H9 (cell line): ENCODE measurements at places on chromosomes 13 and 19. TPM values are rescaled to one million over a fixed set of nuclear protein-coding genes. Genes with fewer than 3 reads are reported as not detected.

- peak overlapping the region; percentile 98 for H3K4me3 ChIP-seq
- H3K27ac ChIP-seq, result no peak overlapping the region
- H3K36me3 ChIP-seq, result no peaks in the 10 kb centered on the region
- DNase-seq, result peak; percentile 38
- H3K4me1 ChIP-seq, result no peaks in the 10 kb centered on the region; the same call in 1 of the 2 replicates
- no peaks in the 10 kb centered on the region; the same call in 1 of the 2 replicates for H3K27me3 ChIP-seq
These were observed 674 bp downstream of the TRPC4 start for GRCh38 chr13:37868691-37869505.

GRCh38 chr19:947090-947706 is 21.4 kb downstream of the ARID3A start:
- H3K4me3 ChIP-seq, result no peak overlapping the region
- H3K4me1 ChIP-seq, result no peaks in the 10 kb centered on the region
- DNase-seq, result no peak
- H3K36me3 ChIP-seq, result peaks cover 22% of the 10 kb centered on the region

- no peaks in the 10 kb centered on the region for H3K4me1 ChIP-seq
- no peaks in the 10 kb centered on the region for H3K36me3 ChIP-seq
- H3K4me3 ChIP-seq, result no peak overlapping the region
- no peaks in the 10 kb centered on the region for H3K27me3 ChIP-seq
These were observed 101.9 kb downstream of the LIG4 start for GRCh38 chr13:108113407-108113806.

DNA sequence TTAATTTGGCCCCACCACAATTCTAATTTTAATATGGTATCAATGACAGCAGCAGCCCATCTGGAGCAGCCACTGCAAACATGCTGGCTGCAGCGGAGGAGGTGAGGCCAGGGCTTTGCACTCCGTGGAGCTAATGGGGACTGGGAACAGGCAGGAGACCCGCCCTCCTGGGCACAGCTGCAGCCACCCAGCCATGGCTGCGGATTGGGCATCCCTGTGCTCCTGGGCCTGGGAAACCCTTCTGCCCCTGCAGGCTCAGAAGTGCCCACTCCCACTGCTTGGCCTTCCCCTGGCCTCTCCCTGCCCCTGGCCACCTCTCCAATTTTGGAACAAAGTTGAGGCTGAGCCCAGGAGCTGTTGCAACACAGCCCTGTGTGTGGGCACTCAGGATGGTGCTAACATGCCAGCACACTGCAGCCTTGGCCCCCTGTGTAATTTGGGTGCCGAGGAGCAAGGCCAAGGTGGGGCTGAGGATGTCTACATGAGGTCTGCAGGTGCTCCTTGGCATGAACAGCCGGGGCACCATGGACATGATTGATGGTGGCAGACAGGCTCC is 123.6 kb downstream of the PCDH9 start:
- no peaks in the 10 kb centered on the region for H3K27me3 ChIP-seq
- H3K36me3 ChIP-seq, result peaks cover 5% of the 10 kb centered on the region; the same call in 2 of the 3 replicates
- no peak for DNase-seq
- no peaks in the 10 kb centered on the region for H3K4me1 ChIP-seq

Gene CD33
- 0.09 and 0.35 TPM in 2 replicates for total RNA-seq

- no peaks in the 10 kb centered on the region for H3K4me1 ChIP-seq
- H3K36me3 ChIP-seq, result no peaks in the 10 kb centered on the region
- H3K27ac ChIP-seq, result no peak overlapping the region
These were observed 813.4 kb downstream of the SLITRK6 start for GRCh38 chr13:84985860-84986259.

Gene CEACAM20
- not detected in 2 replicates for total RNA-seq

GRCh38 chr19:54875506-54875905 is 1.5 kb downstream of the FCAR start:
- H3K27me3 ChIP-seq, result no peaks in the 10 kb centered on the region
- peak overlapping the region; percentile 33 for H3K27ac ChIP-seq
- no peaks in the 10 kb centered on the region for H3K4me1 ChIP-seq
- H3K36me3 ChIP-seq, result peaks cover 10% of the 10 kb centered on the region; the same call in 1 of the 2 replicates
- no peak for DNase-seq

GRCh38 chr13:42000846-42001245 is 39.9 kb upstream of the VWA8 start:
- H3K4me3 ChIP-seq, result no peak overlapping the region
- no peaks in the 10 kb centered on the region for H3K27me3 ChIP-seq
- H3K36me3 ChIP-seq, result no peaks in the 10 kb centered on the region
- no peak for DNase-seq

Gene AMER2
- total RNA-seq, result 0.02 and 0.04 TPM in 2 replicates

DNA sequence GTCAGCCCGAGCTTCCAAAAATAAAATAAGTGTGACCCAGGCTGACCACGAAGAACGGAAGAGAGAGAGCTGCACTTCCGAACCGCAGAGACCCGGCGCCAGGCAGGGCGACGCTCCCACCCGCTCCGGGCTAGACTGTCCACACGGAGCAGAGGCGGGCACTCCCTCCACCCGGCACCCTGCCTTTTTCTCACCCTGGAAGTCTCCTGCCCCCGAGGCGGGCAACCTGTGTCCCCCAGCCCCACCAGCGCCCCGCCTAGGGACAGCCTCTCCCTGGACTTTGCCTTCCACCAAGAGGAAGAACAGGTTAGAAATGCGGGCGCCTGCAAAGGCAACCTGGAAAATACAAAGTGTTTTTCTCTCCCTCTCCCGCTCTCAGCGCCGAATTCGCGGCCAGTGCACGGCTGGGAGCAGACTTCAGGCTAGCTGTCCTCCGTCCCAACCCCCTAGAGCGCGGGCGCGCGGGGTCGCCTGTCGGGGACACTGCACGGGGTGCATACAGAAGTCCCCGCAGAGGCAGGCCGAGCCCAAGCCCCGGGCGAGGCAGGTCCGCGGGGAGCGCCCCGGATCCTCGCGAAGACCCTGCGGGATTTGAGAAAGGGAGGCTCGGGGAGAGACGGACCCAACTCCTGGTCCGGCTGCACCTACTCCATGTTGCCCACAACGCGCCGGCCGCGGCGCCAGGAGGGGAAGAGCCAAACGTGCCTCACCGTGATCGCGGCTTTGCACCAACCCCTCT is 845 bp downstream of the SPRY2 start:
- H3K4me1 ChIP-seq, result peaks cover 6% of the 10 kb centered on the region; the same call in 1 of the 2 replicates
- no peaks in the 10 kb centered on the region for H3K27me3 ChIP-seq
- H3K4me3 ChIP-seq, result no peak overlapping the region
- DNase-seq, result no peak
- H3K27ac ChIP-seq, result peak overlapping the region; percentile 53
- H3K36me3 ChIP-seq, result peaks cover 30% of the 10 kb centered on the region

DNA sequence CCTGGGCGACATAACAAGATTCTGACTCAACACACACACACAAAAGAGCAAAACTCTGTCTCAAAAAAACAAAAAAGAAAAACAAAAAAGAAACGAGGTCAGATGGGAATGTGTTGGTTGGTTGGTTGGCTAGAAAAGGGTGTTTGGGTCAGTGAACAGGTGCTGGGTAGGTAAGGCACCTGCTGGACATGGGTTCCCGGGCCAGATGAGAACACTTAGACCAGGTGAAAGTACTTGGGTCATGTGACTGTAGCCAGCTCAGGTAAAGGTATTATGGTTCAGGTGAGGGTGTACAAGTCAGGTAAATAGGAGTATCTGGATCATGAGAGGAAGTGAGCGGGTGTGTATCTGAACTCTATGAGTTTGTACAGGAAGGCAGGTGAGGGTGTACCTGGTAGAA is 14.5 kb upstream of the ZNF414 start:
- no peaks in the 10 kb centered on the region for H3K27me3 ChIP-seq
- peaks cover 3% of the 10 kb centered on the region; the same call in 1 of the 2 replicates for H3K4me1 ChIP-seq
- DNase-seq, result no peak
- peak overlapping the region; percentile 15; the same call in 2 of the 3 replicates for H3K4me3 ChIP-seq

Gene C5AR2
- not detected in 2 replicates for total RNA-seq

DNA sequence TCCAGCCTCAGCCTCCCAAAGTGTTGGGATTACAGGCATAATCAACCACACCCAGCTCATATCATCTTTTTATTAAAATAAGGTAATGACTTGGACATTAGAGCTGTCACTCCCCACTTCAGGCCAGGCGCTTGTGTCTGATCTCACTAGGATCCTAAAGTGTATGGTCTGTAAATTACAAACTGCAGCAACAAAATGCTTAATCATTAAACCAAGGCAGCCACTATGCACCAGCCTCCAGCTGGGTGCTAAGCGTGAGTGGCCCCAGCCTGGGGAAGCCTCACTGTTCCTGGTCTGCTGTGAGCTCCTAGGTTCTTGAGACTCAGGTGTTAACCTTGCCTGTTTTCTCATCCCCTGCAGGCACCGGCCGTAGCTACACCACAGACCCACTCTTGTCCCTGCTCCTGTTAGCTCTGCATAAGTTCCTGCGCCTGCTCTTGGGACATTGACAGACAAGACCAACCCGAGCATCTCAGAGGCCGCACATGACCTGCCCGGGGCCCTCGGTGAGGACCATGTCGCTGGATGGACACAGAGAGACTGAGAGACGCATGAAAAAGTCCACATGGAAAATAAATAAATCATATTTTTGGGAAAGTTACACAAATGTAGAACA is 37.8 kb downstream of the VSTM2B start:
- H3K4me1 ChIP-seq, result no peaks in the 10 kb centered on the region; the same call in 1 of the 2 replicates
- H3K27ac ChIP-seq, result no peak overlapping the region
- DNase-seq, result no peak
- H3K4me3 ChIP-seq, result no peak overlapping the region
- H3K27me3 ChIP-seq, result no peaks in the 10 kb centered on the region

DNA sequence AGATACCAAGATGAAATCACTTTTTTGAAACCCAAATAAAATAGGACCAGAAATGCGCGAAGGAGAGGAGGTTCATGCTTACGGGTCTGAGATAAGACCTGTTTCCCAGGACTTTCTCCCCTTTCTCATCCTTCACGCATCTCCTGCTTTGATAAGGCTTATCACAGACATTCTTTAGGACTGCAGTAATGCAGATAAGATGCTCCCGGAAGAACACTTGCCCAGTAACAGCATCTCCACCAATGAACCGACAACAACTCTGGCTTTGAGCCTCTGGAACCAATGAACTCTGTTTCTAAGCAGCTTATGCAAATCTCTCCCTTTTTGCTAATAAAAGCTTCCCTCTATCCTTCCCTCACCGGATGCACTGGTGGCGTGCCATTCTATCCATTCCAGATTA is 783.4 kb upstream of the ARGLU1 start:
- no peaks in the 10 kb centered on the region for H3K4me1 ChIP-seq
- no peak overlapping the region for H3K27ac ChIP-seq
- H3K4me3 ChIP-seq, result no peak overlapping the region
- H3K27me3 ChIP-seq, result no peaks in the 10 kb centered on the region

- H3K27me3 ChIP-seq, result no peaks in the 10 kb centered on the region
- H3K4me3 ChIP-seq, result no peak overlapping the region
- no peak overlapping the region for H3K27ac ChIP-seq
- peaks cover 7% of the 10 kb centered on the region for H3K36me3 ChIP-seq
- H3K4me1 ChIP-seq, result no peaks in the 10 kb centered on the region; the same call in 1 of the 2 replicates
- DNase-seq, result no peak
These were observed 5.2 kb upstream of the TBXA2R start for GRCh38 chr19:3611841-3612240.

GRCh38 chr13:44470638-44471562 is 97.3 kb downstream of the SERP2 start:
- no peaks in the 10 kb centered on the region for H3K27me3 ChIP-seq
- H3K4me1 ChIP-seq, result no peaks in the 10 kb centered on the region
- H3K36me3 ChIP-seq, result 0 out of 2 replicates have a peak, but pooled peaks cover 2% of the 10 kb centered on the region
- DNase-seq, result no peak
- no peak overlapping the region for H3K4me3 ChIP-seq

DNA sequence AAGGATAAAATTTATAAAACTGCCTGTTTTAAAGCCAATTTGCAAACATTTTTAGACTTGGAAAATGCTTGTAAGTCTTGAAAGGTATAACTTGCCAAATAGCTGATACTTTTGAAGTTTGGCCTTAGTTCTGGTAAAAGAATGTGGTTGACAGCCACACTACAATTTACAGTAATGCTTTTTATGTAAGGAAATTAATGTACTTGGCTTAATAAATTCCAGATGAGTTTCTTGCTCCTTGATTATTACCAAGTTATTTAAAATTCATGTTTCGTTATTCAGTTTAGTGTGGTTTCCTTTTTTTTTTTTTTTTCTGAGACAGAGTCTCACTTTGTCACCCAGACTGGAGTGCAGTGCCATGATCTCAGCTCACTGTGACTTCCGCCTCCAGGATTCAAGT is 14.9 kb downstream of the LMO7 start:
- no peaks in the 10 kb centered on the region for H3K27me3 ChIP-seq
- DNase-seq, result no peak
- no peaks in the 10 kb centered on the region for H3K36me3 ChIP-seq

Gene HSPB6
- total RNA-seq, result 0.37 TPM in 2 replicates

Gene KASH5
- total RNA-seq, result 0.39 TPM in 1 of 2 replicates, not detected in the other

DNA sequence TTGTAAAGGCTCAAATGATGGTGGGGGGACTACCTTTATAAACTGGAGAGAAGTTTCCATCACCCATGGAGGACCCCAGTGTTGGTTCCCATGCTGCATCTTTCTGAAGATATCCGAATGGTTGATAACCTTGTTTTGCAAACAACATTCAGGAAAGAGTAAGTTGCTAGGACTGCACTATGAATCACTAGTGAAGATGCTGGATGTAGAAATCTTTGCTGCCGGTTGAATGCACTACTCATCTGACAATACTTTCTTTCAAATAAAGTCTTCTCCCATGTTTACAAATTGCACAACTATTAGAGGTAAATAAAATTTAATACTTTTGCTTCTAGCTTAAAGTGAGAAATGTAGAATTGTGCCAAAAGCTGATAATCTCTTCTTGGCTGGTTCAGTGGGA is 198.4 kb upstream of the SLITRK6 start:
- no peak for DNase-seq
- H3K36me3 ChIP-seq, result no peaks in the 10 kb centered on the region
- H3K27me3 ChIP-seq, result no peaks in the 10 kb centered on the region
- H3K4me1 ChIP-seq, result no peaks in the 10 kb centered on the region
- no peak overlapping the region for H3K4me3 ChIP-seq
- no peak overlapping the region for H3K27ac ChIP-seq

- H3K4me3 ChIP-seq, result no peak overlapping the region
- H3K4me1 ChIP-seq, result no peaks in the 10 kb centered on the region
- DNase-seq, result no peak
These were observed 8.1 kb upstream of the ARL11 start for GRCh38 chr13:49620170-49620621.

DNA sequence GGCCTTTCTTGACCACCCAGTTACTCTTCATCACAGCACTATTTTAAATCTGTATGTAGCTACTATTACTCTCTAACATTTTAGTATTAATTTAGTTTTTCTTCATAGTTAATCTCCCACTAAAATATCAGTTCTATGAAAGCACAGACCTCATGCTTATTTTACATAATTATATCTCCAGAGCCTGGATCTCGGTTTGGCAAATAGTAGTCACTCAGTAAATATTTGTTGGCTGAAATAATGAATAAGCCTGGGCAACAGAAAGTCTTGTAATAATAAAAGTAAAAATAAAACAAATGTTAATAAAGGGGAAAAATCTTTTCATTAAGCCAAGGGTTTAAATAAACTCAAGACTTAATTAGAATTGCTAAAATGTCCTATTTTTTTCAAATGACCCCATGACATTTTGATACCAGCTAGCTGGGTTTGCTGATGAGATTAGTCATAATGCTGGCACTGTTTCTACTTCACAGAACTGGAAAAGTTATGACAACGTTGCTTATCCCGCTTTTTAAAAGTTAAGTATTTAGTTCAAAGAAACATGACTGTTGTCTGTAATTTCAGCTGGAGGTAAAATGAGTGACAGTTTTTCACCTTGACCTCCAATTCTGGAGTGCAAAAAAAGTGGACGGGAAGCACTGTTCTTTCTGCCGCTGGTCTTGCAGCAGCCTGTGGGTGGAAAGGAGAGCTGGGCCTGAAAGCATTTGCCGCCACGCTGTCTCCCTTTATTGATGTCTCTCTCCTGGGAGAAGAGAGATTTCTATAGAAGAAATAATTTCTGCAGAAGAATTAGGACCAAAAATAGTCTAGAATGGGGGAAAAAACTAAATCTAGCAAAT is 85.2 kb upstream of the SPATA13 start:
- peaks cover 5% of the 10 kb centered on the region; the same call in 1 of the 2 replicates for H3K4me1 ChIP-seq
- H3K36me3 ChIP-seq, result no peaks in the 10 kb centered on the region
- no peak overlapping the region for H3K4me3 ChIP-seq

Gene MCEMP1
- total RNA-seq, result 0.13 TPM in 1 of 2 replicates, not detected in the other
